Stomach (tissue), 19 donors: ENCODE measurements at places on chromosomes 12 and 14. TPM values are rescaled to one million over a fixed set of nuclear protein-coding genes. Genes with fewer than 3 reads are reported as not detected.

Gene STAT6
- total RNA-seq: 330 TPM

Gene TCTN2
- 9.2 TPM for total RNA-seq

Gene SLC10A1
- total RNA-seq: not detected

- no peak for DNase-seq
Measured at GRCh38 chr14:65926935-65927700, 514.6 kb downstream of the FUT8 start.

Gene SPIC
- not detected for total RNA-seq

Gene CLEC1B
- 0.92 TPM for total RNA-seq

GRCh38 chr12:49767333-49767732 is 26.0 kb downstream of the TMBIM6 start:
- no peak for DNase-seq

DNA sequence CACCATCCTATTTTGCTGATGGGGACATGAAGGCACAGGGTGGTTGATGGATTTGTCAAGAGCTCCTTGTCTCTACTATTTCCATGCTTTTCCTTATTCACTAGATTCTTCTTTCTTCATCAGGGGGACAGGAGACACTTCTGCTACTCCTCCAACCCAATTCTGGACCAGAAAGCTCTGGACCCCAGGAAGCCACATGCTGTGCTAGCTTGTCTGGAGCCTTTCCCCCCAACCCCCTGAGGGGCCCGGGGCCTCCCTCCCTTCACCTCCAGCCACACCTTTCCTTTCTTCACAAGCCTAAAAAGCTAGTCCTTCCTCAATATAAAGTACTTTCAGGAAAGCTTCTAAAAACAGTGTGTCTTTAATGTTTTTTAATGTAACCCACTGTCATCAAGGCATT is 75.1 kb upstream of the CAPRIN2 start:
- no peak for DNase-seq

DNA sequence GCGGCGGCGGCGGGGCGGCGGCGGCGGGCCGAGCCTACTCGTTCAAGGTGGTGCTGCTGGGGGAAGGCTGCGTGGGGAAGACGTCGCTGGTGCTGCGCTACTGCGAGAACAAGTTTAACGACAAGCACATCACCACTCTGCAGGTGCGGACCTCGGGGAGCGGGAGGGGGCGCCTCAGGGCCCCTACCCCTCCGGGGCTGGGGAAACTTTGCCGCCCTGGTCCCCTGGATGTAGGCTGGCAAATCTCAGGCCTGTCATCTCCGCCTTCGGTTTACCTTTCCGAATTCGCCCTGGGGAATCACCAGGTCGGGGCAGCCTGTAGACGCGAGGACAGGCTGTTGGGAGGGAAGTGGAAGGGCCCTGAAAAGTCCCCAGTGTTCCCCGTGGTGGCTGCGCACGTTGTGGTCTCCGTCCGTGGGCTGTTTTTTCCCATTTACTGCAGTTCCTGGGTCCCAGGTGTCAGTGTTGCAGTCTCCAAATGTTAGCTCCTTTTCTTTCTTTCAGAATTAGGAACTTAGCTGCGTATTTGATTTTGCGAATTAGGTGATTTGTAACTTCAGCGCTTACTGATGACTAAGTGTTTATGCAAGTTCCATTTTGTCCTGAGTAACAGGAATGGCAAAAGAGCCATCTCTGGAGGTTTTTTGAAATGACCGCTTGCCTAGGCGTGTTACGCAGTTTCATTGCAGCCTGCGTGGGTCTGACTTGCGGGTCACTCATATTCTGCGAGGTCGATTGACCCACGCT is 656 bp downstream of the RAB21 start:
- DNase-seq: peak; percentile 75
